ENCODE measurements at places on chromosomes 7 and 10.

DNA sequence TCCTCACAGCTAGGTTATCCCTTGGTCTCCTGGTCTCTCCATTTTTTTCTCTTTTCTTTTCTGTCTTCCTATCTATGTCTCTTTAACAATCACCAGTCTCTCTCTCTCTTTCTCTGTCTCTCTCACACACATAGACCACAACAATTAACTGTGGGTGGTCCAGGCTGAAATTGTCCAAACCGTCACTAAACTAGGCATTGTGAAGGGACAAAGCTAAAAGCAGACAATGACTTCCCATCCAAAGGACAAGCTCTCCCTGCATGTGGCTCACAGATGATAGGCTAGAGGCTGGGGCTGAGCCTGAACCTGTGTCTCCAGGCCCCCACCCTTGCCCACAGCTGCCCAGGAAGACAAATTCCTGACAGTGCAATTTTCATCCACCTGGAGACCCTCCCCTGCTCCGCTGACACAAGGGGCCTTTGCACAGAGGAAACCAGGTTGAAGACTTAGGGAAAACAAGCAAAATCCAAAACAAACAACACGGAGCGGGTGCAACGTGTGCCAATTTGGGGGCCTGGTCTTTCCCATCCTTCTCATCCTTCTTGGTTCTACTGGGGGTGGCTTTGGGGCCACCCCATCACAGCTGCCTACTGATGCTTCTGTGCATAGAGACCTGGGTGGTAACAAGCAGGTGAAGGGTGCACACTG is 755.4 kb downstream of the GRID1 start:
- no peak for DNase-seq

- DNase-seq = no peak
Measured at GRCh38 chr7:18425838-18426445, 69.6 kb upstream of the HDAC9 start.

DNA sequence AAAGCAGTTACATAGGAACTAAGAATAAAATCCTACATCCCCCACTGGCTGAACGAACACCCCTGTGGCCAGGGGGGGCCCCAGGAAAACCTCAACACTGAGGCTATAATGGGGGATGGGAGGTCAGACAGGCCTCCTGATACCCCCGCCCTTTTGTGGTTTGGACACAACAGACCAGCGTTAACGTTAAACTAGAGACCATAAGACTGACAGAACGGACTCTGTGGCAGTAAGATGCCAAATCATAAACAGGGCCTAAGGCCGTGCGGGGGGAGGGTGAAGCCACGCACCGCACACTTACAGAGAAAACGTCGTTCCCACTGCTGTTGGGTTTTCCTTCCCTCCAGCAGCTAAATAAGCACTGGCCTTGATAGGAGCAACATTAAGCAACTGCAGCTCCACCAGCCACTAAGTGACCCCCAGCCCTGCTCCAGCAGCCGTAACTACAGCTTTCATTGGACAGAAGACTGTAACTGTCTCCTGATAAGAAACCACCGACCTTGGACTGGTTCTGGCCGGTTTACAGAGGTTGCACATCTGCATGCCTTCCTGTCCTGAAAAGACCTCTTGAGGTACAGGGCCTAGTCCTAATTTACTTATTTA is 3.4 kb upstream of the PPP2R2D start:
- DNase-seq = no peak

GRCh38 chr7:43004082-43004481 is 71.9 kb downstream of the MRPL32 start:
- DNase-seq = no peak

DNA sequence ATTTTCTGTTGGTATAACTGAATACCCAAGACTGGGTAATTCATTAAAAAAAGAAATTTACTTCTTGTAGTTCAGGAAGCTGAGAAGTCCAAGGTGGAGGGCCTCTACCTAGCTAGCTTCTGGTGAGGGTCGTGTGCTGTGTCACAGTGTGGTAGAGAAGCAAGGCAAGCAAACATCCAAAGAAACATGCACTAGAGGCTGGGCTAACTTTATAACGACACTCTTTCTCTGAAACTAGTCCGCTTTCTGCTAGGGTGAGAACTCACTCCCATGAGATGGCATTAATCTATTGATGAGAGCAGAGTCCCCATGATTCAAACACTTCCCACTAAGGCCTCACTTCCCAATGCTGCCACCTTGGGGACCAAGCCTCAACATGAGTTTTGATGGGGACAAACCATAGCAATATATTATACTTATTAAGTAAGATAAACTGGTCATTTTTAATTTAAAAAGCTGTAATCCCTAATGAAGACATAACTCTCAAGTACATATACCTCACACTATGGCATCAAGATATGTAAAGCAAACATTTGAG is 50.8 kb downstream of the PHYHIPL start:
- DNase-seq = no peak

GRCh38 chr10:80662429-80663261 is 124.9 kb downstream of the SH2D4B start:
- peak; percentile 15 for DNase-seq

All from dermis microvascular lymphatic vessel endothelial cell (primary cell).